ENCODE measurements at places on chromosomes 4 and X.

- DNase-seq: no peak
Measured at GRCh38 chr4:142041788-142042187, 405.4 kb downstream of the IL15 start.

DNA sequence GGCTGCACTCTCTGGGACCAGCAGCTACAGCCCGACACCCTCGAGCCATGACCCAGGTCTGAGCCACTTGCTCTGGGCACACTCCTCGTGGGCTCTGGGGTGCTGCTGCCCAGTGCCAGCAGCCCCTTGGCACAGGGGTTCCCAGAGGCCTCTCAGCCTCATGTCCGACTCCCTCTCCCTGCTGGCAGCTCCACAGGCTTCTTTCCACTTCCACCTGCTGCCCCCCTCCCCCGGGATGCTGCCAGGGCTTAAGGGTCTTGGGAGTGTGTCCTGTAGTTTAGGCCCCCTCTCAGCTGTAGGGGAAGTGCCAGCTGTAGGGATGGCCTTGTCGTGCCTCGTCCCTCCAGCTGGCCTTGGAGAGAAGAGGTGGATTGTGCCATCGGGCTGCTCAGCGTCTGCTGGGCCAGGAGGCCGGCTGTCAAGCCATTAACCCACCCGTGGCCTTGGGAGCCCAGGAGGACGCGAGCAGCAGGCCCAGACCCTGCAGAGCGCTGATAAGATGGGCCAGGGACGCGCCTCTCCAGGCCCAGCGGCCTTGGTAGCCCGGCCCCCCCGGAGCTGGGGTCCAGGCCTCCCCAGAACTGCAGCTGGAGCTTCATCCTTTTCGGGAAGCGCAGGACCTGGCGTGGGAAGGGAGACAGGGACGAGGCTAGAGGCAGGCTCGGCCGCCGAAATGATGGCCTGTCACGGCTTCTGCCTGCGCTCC lies 1.0 kb upstream of the USP27X start:
- no peak for DNase-seq

GRCh38 chrX:22345884-22346283 lies 73.2 kb downstream of the CBLL2 start:
- no peak for DNase-seq

DNA sequence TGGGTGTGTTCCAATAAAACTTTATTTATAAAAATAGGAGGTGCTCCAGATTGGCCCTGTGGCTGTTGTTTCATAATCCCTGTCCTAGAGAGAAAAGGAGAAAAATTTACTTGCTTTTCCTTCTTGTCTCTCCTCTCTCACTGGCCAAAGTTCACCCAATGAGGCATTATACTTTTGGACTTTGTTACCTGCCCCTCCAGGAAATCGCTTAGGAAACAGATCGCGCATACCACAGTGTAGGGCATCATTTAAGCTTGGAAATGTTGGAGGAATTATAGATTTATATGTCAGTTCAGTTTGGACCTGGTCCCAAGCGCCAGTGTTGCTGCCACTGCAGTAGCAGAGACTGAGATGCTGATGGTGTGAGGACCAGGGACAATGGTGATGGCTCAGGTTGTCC lies 337.6 kb upstream of the NR3C2 start:
- no peak for DNase-seq

DNA sequence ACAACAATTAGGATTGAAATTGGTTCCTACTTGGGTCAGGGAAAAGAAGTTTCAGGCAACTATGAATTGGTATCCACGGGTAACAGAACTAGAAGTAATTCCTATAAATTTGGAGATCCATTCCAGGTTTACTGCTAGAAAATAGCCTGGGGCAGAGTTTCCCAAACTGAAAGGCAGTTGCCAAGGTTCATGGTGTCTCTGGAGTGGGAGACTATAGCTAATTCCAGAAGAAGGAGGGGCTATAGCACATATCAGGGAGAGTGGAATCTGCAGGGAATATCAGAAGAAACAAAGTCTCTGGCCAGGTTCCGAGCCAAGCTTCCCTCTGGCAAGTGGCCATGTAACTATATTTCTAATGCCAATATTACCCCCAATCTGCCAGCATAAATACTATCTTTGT lies 166.3 kb downstream of the GALNTL6 start:
- no peak for DNase-seq

DNA sequence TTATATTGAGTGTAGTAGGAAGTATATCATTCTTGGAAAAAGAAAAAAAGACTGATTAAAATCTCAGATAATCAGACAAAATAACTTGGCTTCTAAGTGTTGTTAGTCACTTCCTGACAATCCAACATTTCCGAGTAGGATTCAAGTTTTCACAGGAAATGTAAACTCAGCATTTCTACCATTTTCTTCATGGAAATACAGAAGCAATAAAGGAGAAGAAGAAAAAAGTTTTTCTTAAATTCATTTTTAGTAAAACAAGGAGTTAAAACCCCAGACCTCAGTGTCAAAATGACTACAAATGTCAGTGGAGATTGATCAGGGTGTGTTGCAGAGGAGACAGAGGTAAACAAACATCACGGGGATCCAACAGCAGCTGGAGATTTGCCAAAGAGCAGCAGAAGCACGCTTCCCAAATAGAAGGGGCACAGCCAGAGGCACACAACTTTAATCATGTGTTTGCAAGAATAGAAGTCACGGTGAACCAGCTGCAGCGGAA lies 129.3 kb upstream of the FAM9B start:
- DNase-seq: no peak

DNA sequence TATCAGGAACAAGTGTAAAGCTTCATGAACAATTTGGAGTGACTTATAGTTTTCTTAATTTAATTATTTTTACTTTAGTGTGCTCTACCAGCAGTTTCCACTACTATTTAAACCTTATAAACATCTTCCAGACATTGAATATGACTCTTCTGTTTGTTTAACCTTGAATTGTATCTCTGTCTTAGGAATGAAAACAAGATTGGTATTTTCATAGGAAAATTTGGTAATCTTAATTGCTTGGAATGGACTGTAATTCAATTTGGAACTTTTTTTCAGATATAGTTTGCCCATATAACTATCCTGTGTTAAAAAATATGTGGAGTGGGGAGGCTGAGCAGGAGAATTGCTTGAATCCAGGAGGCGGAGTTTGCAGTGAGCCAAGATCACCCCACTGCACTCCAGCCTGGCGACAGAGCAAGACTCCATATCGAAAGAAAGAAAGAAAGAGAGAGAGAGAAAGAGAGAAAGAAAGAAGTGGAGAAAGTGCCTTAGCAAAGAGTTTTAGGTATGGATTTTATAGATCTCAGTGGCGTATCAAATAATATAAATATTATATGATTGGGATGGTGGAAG lies 242.4 kb downstream of the BMPR1B start:
- no peak for DNase-seq

GRCh38 chr4:98625399-98625798 lies 33.0 kb downstream of the TSPAN5 start:
- no peak for DNase-seq

DNA sequence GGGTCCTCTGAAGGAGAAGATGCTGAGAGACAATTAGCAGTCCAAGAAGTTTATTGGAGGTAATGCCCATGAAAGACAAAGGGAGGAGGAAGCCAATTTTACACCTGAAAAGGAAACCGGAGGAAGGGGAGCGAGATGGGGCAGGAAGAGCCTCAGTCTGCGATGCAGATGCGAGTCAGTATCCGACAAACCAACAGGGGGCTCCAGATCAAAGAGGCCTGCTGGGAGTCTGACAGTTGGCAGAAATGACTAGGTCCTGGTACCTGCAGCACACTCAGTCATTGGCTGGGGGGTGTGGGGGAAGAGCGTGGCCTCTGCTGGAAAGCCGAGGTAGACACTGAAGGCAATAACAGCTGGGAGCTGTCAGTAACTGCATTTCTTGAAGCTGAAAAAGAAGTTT lies 231.1 kb upstream of the CENPE start:
- no peak for DNase-seq

- DNase-seq: no peak
Measured at GRCh38 chr4:70589785-70590184, 2.3 kb upstream of the AMBN start.

DNA sequence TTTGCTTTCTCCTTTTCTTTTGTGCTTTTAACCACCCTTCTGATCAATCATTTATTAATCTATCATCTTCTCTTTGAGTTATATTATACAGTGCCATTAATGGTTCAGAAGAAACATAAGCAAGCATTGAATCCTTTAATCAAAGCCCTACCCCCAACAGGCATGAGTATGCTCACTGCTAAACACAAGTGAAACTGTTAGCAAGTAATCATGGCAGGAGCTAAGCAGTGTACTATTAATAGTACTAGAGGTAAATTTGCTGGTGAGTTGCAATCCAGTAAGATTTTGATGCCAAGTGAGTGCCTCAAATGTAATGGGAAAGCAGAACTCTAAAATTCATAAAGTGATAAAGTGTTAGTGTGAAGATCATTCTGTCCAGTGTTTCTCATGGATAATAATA lies 57.2 kb downstream of the FNIP2 start:
- no peak for DNase-seq

DNA sequence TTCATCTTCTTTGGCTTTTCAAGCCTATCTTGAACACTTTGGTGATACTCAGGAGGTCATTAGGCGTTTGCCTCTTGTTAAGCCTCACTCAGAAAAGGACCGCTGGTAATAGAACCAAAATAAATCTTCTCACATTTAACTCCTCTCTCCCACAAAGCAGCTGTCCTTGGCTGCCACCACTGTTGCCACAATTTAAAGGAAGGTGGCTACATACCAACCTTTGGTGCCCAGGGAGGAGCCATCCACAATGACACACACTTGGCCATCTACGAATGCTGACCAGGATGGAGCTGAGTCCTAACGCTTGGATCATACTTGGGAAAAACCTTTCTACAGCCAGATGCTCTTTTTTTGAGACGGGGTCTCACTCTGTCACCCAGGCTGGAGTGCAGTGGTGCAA lies 210.2 kb downstream of the HS6ST2 start:
- DNase-seq: no peak

DNA sequence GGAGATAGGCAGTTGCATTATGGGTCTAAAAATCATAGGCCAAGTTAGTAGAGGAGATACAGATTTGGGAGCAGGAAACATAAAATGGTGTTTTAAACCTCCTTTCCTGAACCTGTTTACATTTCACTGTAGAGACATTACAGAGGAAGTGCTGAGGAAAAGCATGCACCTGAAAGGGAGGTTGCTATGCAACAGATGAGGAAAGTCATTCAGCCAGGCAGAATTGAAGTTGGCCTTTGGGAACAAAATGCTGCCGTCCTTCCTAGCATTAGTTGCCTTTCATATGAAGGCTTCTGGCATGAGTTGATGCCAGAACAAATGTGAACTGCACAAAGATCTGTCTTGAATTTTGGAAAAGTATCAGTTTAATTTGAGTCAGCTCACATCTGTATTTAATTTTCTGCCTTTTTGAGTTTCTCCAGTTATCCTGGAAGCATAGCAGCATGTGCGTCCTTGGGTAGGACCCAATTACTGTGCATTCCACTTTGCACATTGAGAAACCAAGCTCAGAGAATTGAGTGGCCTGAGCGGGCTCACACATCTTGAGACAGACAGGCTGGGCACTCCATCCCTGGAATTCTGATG lies 38.2 kb downstream of the MAGED1 start:
- DNase-seq: no peak

DNA sequence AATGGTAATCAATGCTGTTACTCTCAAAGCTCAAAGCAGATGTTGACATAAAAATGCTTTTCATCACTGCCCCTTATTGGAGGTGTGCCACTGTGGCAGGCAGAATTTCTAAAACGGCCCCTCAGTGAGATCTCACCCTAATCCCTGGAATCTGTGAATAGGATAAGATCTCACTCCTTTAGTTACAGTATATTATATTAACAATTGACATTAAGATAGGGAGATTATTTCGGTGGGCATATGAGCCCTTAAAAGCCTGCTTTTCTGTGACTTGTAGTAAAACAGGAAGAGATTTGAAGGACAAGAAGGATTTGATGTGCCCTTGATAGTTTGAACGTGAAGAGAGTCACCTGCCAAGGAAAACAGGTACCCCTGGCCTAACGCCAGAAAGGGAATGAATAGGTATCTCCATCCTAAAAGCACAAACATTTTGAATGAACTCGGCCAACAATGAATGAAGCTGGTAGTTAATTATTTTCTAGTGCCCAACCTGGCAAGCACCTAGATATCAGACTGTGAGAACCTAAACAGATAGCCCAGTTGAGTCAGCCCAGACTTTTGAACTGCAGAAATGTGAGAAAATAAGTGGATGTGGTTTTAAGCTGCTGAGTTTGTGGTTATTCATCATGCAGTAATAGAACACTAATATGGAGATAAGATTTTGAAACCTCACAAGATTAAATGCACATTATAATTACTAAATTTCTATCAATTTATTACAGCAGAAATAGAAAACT lies 881.6 kb downstream of the PCDH18 start:
- DNase-seq: no peak

- no peak for DNase-seq
Measured at GRCh38 chr4:106588891-106589290, 220.3 kb upstream of the GIMD1 start.
